ENCODE measurements at places on chromosomes 3 and 15.

DNA sequence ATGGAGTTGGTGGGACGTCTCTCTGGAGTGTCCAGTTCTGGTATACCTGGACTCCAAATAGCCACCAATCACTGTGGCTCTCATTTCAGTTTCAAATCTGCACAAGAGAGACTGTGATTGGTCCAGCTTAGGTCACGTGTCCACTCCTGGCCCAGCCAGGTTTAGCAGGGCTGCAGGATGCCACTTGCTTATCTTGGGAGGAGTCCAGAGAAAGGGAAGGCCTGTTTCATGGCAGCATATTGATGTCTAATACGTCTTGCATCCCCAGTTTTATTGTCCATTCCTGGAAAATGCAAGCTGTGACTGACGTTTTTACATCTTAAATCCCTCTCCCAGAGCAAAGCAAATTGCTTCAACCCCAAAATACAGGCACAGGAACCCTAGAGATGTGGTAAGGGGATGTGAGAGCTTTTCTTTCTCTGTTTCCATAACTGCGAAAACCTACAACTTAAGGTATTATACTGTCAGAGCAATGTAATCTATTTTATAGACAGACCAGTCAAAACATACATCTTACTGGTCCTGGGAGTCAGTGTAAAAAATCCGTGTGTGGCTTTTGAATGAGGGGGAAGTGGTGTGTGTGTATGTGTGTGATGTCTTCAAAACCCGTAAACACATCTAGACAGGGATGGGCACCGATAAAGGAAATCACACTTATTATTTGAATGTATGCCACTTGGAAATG, 274.4 kb downstream of the TLE3 start:
- no peak for DNase-seq

- no peak for DNase-seq
Measured at GRCh38 chr3:11640009-11640673, 3.6 kb downstream of the VGLL4 start.

GRCh38 chr3:163450698-163451097, 1627.6 kb downstream of the SI start:
- no peak for DNase-seq

DNA sequence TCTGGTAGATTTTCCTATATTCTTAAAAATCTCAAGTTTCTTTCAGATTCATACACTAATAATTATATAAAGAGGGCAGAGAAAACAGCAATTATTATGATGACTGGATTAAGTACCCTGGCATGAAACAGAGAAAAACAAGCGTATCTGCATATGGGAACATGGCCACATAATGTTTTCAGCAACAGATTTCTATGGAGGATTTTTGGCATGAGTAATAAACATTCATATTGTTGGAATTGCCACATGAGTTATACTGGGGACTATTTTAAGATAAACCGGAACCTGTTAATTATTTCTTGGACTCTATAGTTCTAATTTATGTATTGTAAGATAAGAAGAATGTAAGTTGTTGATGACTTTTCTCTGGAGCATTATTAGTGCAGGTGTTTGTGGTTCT, 112.7 kb downstream of the OXSM start:
- DNase-seq = no peak

- no peak for DNase-seq
Measured at GRCh38 chr3:180383332-180384020, 218.5 kb upstream of the TTC14 start.

- DNase-seq = peak; percentile 95
Measured at GRCh38 chr3:43180027-43180426, 74.1 kb upstream of the POMGNT2 start.

DNA sequence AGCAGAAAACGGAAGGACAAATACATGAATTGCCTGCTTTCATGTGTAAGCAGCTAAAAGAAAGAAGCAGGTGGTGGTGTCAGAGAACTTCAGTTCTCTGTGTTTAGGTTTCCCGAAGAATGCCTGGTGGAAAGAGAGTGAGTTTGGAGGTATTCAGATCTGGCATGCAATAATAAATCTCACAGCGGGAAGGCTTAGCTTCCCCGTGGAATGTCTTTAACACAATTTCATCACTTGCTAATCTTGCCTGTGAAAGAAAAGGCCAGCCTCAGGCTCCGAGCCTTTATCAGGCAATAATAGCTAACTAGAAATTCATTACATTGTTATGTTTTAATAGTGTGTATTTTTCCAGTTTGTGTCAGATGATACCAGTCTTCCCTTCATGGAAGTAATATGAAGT, 220.3 kb downstream of the PDZRN3 start:
- no peak for DNase-seq

DNA sequence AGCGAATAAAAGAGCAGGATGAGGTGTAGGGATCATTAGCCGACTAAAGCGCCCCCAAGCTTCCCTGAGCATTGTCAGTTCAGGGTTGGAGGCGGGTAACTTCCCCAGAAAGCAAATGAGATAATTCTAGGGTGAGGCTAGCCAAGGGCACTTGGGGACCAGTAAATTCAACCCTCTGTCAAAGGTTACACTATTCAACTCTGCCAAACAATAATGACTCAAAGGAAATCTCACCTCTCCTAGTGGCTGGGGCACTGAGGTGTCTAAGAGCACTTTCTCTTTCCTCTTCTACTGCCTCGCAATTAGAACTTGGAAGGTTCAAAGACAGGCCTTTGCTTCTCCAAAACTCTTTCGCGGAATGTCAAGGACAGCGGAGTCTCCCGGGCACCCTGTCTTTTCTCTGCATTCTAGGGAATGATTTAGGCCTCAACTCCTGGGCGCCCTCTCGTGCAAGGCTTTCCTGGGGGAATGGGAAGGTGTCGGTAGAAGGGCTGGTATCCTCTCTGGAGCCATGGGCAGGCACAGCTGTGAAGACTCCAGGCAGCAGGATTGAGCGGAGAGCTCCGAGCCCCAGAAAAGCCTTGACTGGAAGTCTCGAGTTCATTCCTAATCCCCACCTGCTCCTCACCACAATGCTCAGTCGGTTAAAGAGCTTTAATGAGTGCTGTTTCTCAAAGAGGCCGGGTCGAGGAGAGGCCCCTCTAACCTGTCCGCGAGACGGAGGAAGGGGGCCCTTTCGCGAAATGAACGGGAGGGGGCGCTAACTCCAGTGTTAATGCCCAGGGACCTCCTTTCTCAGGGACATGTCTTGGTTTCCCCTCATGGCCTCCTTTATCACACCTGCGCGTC, 21.9 kb downstream of the ZIC4 start:
- no peak for DNase-seq

DNA sequence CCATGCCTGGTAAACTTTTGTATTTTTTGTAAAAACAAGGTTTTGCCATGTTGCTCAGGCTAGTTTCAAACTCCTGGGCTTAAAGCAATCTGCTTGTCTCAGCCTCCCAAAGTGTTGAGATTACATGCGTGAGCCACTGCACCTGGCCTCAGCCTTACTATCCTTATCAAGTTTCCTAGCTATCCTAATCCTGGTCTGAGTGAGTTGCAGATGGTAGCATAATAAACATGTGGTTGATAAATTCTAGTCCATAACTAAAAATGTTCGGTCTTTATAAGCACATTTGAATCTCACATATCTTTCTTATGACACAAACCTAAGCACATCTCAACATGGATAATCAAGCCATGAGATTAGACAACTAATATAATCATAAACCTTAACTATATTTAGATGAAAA, 18.5 kb downstream of the NPHP3 start:
- DNase-seq = no peak

- no peak for DNase-seq
Measured at GRCh38 chr15:74209560-74209958, 7.0 kb upstream of the STRA6 start.

GRCh38 chr15:29233566-29233965, 36.1 kb downstream of the NSMCE3 start:
- no peak for DNase-seq

DNA sequence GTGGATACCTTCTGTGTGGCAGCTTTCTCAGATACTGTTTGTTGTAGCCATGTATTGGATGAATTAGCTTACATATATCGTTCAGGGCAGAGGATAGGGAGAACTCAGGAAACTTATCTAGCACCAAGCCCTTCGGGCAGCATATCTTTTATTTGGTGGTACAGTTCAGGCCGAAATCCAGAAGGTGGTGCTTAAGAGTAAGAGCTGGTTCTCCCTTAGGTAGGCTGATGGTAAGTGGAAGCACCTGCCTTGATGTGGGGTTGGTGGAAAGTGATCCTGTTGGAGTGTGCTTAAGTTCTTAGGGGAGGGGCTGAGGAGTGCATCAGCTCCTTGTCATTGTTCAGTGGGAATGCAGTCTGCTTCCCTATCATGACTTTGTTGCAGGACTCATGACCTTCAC, 187.5 kb downstream of the DOCK3 start:
- DNase-seq = no peak

DNA sequence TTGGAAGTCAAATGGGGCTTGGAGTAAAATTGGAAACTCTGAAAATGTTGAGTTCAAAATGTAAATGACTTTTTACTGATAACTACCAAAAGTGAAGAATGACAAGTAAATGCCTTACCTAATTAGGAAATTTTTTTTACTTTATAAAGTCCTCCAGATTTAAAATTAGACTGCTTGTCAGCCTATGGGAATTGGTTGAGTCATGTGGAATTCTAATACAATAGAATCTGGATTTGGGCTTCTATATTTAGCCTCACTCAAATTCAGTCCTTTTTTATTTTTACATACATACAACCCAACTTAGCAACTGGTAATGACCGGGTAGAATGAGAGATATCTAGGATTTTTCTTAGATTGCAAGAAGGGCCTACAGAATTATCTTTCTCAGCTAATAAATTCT, 158.9 kb upstream of the CADPS start:
- DNase-seq = no peak

- DNase-seq = peak; percentile 73
Measured at GRCh38 chr3:155312781-155313180, 19.3 kb upstream of the STRIT1 start.

DNA sequence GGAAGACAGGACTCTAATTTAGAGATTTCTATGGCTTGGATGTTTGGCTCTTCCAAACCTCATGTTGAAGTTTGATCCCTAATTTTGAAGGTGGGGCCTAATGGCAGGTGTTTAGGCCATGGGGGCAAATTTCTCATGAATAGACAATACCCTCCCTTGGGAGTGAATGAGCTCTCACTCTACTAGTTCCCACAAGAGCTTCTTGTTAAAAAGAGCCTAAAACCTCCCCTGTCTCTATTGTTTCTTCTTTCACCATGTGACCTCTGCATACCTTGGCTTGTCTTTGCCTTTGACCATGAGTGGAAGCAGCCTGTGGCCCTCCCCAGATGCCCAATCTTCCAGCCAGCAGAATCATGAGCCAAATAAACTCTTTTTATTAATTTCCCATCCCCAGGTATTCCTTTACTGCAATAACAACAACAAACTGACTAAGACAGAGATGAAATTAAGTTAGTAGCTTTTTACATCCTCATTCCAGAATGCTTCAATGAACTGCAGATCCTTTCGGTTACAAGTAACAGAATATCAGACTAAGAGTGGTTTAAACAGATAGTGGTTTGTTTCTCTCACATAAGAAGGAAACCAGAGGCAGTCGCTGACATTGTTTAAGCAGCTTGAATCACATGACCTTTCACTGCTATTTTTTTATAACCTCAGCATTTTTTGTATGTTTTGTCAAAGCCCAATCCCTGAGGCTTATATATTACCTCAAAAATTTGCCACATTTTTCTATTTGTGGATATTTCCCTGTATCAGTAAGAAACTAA, 1013.3 kb upstream of the SEMA6D start:
- DNase-seq = no peak

- DNase-seq = no peak
Measured at GRCh38 chr3:46422617-46423016, 15.6 kb downstream of the CCRL2 start.

DNA sequence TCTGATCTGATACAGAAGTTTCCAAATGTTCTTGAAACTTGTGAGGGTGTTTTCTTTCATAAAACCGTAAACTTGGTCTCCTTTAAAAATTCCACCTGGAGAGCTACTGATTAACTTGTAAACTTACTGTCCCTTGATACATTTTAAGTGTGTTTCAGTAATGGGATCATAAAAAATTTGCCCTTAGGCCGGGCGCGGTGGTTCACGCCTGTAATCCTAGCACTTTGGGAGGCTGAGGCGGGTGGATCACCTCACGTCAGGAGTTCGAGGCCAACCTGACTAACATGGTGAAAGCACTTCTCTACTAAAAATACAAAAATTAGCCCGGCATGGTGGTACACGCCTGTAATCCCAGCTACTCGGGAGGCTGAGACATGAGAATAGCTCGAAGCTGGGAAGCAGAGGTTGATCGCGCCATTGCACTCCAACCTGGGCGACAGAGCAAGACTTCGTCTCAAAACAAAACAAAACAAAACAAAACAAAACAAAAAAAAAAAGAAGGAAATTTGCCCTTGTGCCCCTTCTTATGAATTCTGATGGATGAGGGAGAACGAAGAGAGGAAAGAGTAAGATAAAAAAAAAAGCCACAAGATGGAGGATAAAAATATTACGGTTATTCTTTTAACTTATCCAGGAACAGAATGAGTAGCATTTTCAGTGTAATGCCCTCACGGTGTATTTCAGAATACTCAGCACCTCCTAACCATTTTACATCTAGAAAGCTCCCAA, 32.1 kb upstream of the AP4E1 start:
- no peak for DNase-seq

GRCh38 chr3:73608456-73609314, 16.1 kb downstream of the PDZRN3 start:
- no peak for DNase-seq

GRCh38 chr3:185784317-185784716, 40.5 kb downstream of the IGF2BP2 start:
- no peak for DNase-seq

DNA sequence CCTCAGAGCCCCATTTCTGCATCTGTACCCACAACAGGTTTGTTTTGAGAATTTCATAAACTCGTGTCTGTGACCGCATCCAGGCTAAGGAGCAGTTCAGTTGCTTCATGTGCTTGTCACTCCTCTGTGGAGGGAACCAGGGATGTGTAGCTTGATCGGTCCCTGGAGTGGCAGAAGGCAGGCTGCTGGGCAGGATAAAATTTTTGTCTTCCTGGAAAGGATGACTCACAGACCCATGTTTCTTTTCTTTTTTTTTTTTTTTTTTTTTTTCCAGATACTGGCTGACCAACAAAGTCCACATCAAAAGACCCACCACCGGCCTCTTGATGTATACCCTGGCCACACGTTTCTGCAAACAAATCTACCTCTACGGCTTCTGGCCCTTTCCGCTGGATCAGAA, 70.1 kb downstream of the ST8SIA2 start:
- DNase-seq = no peak

DNA sequence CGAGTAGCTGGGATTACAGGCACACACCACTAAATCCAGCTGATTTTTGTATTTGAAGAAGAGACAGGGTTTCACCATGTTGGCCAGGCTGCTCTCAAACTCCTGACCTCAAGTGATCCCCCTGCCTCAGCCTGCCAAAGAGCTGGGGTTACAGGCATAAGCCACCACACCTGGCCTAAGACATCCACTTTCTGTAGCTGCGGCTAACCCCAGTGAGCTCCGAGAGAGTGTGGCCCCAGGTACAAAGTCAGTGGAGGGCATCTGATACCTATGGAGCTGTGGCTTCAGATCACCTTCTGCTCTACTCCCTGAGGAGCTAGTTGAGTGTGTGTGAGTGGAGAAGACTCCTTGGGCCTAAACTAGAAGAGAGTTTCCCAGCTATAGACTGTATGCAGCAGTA, 189.3 kb upstream of the TSC22D2 start:
- DNase-seq = no peak
